Lower leg skin (tissue), 4 donors: ENCODE measurements at places on chromosomes 11 and 22. TPM values are rescaled to one million over a fixed set of nuclear protein-coding genes. Genes with fewer than 3 reads are reported as not detected.

GRCh38 chr22:49012712-49013395 is 814.8 kb downstream of the BRD1 start:
- no peak for DNase-seq

GRCh38 chr11:47998733-47999359 is 18.5 kb downstream of the PTPRJ start:
- DNase-seq, result no peak

DNA sequence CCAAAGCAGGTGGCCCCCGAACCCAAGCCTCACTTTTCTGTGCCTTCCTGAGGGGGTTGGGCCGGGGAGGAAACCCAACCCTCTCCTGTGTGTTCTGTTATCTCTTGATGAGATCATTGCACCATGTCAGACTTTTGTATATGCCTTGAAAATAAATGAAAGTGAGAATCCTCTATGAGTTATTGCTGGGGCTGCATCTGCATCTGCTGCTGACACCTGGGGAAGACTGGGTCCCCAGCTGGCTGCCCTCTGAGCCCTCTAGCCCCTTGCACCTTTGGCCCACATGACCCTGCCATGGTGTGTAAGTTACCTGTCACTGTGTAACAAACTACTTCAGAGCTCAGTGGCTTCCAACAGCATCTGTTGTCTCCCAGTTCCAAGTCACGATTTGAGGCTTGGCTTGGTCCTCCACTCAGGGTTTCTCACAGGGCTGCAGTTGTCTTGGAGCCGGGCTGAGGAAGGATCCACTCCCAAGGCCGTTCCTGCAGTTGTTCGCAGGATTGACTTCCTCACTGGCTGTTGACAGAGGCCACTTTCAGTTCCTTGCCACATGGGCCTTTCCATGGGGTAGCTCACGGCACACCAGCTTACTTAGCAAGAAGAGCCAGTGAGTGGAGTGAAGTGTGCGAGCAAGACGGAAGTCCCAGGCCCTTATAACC is 13.5 kb upstream of the UVRAG start:
- DNase-seq, result no peak

ENDOD1 gene
- total RNA-seq, result 82.8 TPM

DNA sequence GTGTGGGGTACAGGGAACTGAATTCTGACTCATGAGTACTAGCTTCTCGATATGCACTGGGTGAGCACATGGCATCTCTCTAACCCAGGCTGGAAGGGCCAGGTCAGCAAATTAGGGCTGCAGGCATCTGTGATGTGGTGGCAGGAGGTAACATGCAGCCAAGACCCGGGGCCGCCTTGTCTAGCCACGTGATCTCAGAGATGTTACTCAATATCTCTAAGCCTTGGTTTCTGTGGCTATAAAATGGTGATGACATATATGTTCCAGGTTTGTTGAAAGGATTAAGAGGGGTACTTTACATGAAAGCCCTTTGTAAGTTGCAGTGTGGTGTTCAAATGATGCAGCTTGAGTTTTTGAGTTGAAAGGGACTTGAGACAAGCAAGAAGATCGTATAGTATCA is 3.2 kb downstream of the ST14 start:
- DNase-seq, result no peak

GRCh38 chr11:6667733-6668374 is 12.2 kb upstream of the DCHS1 start:
- DNase-seq, result no peak

GRCh38 chr11:29306527-29306926 is 710.3 kb downstream of the KCNA4 start:
- DNase-seq, result no peak

GRCh38 chr11:59901306-59901705 is 22.7 kb downstream of the OOSP3 start:
- DNase-seq, result no peak

DNA sequence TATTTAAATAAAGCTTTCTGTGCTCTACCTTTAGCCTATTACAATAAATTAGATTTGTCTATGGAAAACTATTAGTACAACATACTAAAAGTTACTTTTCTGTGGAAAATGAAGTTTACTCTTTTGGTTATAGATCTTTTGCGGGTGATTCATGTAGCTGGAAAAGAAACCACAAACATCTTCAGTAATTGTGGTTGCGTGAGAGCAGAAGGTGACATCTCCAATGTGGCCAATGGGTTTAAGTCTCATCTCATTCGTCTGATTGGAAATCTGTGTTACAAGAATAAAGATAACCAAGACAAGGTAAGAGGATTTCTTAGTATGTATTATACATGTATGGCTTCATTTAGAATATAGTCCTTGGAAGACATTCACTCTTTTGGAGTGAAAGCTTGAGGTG is 68.6 kb downstream of the ATXN10 start:
- no peak for DNase-seq

DNA sequence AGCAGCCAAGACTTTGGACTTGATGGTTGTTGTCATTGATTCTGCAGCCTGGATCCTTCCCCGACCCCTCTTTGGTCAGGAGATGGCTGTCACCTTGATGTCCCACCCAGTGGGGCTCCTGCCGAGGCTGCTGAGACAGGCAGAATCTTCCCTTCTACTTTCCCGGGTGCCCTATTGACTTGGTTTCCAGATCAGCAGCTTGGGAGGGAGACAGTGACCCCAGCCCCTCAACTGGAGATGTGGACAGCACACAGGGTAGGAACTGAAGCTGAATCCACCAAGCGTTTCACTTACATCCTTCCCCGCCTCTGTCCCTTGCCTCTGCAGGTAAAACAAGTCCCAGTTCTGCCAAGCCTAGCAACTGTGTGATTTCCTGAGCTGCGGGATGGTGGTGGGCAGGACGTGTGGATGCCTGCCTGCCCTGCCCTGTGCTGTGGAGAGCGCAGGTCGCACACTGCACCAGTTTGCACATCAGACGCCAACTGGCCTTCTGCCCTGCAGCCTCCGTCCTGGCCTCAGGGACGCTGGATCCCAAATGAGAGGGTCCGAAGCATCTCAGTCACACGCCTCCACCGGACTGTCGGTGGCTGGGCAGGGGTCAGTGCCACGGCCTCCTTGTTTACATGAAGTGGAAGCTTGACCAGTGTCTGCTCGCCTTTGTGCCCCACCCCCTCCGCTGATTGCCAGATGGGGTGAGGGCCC is 34.6 kb downstream of the FAM83F start:
- DNase-seq, result peak; percentile 76

CRY2 gene
- 92.1 TPM for total RNA-seq

DNA sequence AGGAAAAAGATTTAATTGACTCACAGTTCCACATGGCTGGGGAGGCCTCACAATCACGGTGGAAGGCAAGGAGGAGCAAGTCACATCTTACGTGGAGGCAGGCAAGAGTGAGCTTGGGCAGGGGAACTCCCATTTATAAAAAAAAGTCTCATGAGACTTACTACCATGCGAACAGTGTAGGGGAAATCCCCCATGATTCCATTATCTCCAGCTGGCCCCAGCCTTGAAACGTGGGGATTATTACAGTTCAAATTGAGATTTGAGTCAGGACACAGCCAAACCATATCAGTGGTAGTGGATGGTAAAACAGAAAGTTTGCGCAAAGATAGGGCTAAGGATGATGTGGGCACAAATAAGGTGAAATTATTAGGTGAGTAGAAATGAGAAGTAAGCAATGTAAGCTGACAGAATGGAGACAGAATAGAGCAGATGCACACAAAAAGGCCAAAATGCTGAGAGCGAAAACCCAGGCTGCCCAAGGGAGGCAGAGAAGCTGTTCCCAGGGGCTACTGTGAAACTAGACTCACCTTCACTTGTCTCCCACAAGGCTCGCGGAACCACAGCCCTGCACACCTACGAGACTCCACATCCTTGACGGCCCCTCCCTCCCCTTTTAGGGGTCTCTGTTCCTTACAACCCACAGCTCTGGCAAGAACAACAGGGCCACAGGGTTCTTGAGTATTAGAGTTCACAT is 377.6 kb downstream of the CADM1 start:
- DNase-seq, result no peak

OSBP2 gene
- 7.2 TPM for total RNA-seq

GRCh38 chr11:119671051-119671450 is 57.9 kb downstream of the NECTIN1 start:
- DNase-seq, result no peak

OR52A1 gene
- not detected for total RNA-seq

GRCh38 chr11:13335319-13335718 is 57.7 kb downstream of the BMAL1 start:
- peak; percentile 91 for DNase-seq

DNA sequence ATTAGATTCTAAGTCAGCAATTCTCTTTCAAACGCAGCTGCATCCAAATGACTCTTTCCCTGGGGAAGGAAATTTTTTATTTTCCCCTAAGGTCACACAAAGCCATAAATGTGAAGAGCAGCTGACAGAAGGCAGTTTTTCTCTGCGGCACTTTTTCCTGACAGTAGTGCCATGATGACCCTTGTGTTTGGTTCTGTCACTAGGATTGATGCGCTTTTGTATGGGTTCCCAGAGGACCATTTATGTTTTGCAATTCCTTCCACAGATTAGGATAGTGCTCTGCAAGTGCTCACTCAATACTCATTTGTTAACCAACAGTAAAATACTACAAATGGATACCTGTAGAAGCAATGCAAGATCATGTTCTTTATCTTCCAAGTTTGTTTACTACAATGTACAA is 359.6 kb upstream of the CTSC start:
- no peak for DNase-seq

DNA sequence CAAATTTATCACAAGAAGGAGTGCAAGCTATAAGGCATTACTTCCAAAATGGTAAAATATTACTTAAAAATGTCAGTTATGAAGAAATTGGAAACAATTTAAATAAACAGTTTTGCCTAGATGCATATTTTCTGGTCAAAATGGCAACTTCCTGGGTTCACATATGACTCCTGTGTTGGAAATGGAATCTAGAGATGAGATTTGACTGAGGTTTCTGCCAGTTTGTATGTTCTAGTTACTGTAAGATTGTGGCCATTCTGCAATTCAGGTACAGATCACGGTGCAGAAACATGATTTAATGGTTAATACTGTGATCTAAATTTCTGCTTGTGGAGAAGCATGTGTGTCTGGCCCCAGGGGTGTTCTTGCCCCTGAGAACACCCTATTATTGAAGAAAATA is 3.4 kb upstream of the OR4C6 start:
- DNase-seq, result no peak

APOL4 gene
- total RNA-seq, result 3.3 TPM

GRCh38 chr22:45503816-45504372 is 1.2 kb downstream of the FBLN1 start:
- DNase-seq, result no peak

DNA sequence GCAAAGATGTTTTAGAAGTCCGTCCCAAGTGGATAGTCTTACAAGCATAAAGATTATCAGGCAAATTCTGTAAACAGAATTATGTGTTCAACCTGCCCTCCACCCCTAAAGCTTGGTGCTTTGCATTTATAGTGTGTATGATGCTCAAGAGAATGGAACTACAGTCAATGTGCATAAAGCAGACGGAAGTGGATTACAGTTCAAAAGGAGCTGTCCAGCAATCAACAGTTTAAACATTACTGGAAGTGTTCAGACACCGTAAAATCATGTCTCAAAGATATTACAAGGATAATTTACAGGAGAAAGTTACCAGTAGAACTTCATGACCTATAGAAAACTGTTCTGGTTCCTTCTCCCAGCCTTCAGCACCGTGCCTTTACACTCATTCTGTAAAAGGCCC is 1.0 kb downstream of the RIC3 start:
- no peak for DNase-seq

DNA sequence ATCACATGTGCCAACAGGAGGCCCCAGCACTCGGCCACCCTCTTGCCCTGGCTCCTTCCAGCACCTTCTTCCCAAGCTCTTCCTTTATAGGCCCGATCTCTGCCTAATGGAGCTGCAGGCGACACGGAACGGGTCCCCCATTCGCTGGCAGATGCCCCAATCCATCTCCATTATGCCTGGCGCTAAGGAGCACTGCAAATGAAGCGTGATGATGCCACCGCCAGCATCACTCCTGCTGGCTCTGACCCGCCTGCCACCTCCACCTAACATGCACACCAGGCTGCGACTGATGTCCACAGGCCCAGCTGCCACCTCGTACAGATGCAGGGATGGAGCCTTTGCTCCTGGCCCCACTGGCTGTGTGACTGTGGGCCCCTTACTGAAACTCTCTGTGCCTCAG is 33.5 kb downstream of the ELFN2 start:
- no peak for DNase-seq

GRCh38 chr11:33027233-33027632 is 11.6 kb downstream of the DEPDC7 start:
- no peak for DNase-seq

DNA sequence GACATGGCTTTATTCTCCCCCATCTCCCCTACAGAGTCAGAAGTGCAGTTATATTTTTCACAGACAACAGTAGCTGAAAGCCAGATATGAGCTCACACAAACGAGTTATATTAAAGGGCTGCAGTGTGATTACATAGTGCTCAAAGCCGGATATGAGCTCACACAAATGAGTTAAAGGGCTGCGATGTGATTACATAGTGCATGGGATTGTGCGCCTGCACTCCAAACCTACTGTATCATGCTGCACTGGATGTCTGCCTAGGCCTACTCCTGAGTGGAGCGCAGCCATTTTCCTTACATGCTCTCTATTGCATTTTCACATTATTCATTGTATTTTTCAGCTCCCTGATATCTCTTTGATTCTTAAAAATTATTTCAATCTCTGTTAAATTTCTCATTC is 414.6 kb upstream of the LARGE1 start:
- no peak for DNase-seq

DNA sequence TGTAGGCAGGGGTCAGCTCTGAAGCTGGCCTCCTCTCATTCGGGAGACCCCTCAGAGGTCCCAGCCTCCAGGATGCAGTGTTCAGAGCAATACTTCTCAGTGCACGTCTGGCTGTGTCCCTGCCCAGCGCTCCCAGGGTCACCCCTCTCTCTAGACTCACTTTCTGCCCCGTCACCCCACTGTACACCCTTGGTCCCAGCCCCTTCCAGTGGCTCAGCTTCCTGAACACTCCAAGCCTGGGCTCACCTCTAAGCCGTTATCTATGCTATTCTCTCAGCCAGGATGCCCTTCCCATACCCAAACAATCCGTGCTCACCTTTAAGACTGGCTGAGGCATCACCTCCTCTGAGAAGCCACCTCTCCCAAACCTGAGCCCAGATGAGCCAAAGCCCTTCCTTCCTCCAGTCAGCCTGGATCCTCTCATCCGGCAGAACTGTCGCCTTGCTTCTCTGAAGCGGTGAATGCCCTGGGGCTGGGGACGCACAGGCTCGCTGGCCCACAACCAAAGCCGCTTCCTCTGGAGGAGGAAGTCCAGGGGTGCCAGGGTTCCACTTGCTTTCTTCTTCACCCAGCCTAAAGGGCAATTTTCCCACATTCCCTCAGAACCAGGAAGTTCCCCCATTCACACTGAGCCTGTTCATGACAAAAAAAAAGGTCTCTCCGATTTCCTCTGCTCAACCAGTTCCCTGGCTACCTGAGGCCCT is 13.7 kb upstream of the CDKN1C start:
- no peak for DNase-seq

GRCh38 chr11:64349025-64349387 is 9.0 kb downstream of the CCDC88B start:
- no peak for DNase-seq

DTX4 gene
- 5.5 TPM for total RNA-seq

PLET1 gene
- total RNA-seq, result not detected

DNA sequence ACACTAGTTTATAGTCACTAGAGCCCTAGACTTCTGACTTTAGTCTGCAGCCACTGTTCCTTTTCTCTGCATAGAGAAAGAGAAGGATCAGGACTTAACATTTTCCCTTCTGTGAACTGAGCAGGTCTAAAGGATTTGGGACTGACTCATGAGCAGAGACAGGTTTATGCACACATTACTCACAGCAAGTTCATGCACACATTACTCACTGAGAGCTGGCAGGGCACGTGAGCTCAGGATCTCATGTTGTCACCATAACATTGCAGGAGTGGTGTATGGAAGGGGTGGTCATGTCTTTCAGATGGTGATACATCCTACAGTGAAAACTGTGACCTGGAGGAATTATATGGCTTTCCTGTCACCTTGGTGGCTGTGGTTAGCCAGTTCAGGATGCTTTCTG is 56.4 kb downstream of the CEP164 start:
- no peak for DNase-seq
